ENCODE measurements at places on chromosomes 2 and 18.

DNA sequence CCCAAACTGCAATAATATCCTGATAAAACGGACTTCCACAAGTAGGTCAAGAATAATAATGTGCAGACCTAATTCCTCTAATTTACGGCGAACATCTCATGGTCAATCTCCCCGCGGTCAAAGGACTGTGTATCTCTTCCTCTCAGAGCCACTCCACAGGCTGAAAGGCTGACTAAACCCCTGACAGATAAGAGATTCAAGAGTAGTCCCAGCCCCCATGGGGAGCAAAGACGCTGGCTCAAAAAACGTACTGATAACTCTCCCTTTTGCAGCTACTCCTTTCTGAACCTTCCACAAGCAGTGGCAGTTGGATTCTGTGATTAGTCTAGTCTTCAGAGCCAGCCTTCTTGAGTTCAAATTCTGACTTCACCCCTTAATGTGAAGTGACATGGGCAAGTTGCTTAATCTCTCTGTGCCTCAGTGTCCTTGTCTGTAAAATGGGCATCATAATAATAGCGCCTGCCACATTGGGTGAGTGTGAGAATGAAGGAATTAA is 19.7 kb upstream of the IL18R1 start:
- DNase-seq: no peak

- DNase-seq: no peak
Observed at GRCh38 chr2:50466685-50467084, 565.2 kb downstream of the NRXN1 start.

GRCh38 chr2:145399131-145399530 is 879.2 kb upstream of the ZEB2 start:
- DNase-seq: no peak

- no peak for DNase-seq
Observed at GRCh38 chr2:35873921-35874320, 481.7 kb upstream of the CRIM1 start.

- DNase-seq: no peak
Observed at GRCh38 chr2:119250718-119251290, 27.2 kb downstream of the STEAP3 start.

DNA sequence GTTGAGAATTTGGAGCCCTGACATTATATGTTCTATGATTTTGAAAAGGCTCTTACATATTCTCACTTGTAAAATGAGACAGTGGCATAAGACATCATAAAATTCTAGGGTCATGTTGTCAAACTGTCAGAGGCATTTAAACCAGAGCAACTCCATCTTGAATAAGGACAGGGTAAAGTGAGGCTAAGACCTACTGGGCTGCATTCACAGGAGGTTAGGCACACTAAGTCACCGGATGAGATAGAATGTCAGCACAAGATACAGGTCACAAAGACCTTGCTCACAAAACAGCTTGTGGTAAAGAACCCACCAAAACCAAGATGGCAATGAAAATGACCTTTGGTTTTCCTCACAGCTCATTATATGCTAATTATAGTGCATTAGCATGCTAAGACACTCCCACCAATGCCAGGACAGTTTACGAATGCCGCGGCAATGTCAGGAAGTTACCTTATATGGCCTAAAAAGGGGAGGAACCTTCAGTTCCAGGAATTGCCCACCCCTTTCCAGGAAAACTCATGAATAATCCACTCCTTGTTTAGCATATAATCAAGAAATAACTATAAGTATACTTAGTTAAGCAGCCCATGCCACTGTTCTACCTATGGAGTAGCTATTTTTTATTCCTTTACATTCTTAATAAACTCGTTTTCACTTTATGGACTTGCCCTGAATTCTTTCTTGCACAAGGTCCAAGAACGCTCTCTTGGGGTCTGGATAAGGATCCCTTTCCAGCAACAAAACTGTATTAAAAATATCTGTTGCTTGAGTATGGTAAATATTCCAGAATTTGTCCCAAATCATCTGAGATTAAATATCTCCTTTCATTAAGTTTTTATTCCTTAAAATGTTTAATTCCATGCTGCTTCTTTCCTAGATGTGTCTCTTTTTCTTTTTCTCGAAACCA is 406.4 kb downstream of the METTL4 start:
- DNase-seq: no peak

DNA sequence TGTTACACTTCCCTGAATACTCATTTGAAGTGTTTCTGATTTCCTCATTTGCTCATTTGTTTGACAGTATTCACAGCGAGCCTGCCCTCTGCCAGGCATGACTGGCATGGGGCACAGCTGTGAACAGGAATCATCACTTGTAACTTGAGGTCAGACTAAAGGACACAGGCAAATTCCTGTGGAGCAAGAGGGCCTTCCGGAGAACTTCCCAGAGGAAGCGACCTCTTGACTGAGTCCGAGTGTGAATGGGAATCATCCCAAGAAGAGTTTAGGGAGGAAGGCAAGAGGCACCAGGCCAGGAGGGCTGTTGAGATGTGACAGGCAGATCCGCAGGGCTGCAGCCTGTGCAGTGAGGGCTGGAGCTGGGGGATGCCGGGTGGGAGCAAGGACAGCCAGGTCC is 45.4 kb downstream of the LIMS1 start:
- no peak for DNase-seq

DNA sequence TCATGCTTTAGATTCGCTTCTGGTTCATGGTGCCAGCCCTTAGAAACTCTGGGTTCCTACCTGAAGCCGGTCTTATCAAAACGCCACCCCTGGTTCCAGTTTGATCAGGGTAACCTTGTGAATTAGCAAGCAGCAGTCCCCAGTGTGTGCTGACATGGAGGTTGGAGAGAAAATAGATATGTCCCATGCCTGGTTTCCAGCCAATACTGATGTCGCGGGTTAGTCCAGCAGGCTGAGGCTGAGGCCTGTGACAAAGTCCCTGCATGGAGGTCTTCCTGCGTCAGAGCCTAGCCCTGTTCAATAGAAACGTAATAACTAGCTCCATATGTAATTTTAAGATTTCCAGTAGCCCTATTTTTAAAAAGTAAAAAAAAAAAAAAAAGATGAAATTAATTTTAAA is 28.2 kb downstream of the LPIN1 start:
- no peak for DNase-seq

DNA sequence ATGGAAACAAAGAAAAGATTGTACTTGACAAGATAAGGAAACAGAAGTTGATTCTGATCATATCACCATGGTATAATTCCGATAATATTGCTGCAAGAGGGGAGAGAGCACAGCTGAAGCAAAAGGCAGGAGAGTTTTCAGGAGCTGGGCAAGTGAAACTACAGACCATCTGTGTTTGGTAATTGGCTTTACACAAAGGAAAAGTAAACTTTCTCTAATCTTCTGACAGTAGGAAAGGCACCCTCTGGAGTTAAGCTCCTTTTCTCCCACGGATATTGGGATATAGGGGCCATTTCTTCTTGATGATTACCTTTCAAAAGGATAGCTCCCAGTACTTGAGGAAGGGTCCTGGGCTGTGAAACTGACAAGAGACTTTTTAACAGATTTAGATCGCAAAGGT is 29.9 kb upstream of the REG3A start:
- no peak for DNase-seq

DNA sequence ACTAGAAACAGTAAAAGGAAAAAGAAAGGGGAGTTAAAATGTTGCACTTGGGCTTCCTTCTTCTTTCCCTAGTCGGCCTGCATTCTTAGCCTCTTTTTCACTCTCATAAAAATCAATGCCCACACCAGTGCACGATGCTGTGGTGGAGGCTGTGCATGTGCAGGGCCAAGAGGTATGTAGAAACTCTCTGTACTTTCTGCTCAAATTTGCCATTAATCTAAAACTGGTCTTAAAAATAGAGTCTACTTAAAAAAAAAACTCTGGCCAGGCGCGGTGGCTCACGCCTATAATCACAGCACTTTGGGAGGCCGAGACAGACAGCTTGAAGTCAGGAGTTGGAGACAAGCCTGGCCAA is 11.1 kb downstream of the TRAPPC8 start:
- no peak for DNase-seq

GRCh38 chr2:150178591-150178990 is 308.9 kb downstream of the RND3 start:
- DNase-seq: no peak

DNA sequence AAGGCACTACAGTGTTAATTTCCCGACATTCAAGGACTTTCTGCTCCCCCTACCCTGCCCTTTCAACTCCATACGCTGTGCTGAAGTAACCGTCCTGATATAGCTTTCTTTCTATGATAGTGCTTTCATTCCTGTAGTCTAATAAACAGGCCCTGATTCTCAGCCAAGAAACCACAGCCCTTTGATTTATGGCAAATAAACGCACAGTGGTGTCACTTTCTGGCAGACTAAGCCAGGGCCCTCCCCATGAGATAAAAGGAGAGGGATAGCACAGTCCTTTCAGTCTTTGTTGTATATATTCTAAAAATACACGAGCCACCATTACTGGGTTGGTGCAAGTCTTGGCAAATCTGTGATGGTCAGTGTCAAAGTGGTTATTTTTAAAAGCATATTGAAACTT is 291.2 kb downstream of the ALPK2 start:
- DNase-seq: no peak

- DNase-seq: no peak
Observed at GRCh38 chr18:7727361-7728076, 160.4 kb downstream of the PTPRM start.

GRCh38 chr2:211237586-211238275 is 681.3 kb downstream of the CPS1 start:
- no peak for DNase-seq

DNA sequence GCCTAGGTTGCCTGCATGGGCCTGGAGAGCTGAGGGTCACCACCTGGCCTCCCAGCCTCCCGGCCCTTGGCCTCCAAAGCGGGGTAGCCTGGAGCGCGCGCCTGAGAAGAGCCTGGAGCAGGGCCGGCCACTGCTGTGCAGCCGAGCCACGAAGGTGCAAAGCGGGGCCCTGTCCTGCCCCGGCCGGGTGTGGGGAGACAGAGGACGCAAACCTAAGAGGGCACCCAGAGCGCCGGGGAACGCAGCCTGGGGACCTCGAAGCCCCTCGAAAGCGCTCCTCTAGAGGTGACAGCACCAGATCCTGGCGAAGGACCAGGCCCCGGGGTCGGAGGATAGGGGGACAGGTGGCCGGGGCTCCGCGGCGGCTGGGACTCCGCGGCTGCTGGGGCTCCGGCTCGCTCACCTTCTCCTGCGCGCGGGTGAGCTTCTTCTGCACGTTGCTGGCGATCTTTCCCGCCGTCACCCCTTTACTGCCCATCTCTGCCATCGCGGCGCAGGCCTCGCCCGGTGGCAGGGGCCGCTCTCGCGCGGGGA is 430 bp downstream of the BIN1 start:
- DNase-seq: no peak

- no peak for DNase-seq
Observed at GRCh38 chr2:12109363-12110017, 363.1 kb downstream of the LPIN1 start.

- DNase-seq: no peak
Observed at GRCh38 chr2:190119923-190120590, 57.5 kb upstream of the MSTN start.

GRCh38 chr18:10049747-10050146 is 135.9 kb downstream of the VAPA start:
- no peak for DNase-seq

DNA sequence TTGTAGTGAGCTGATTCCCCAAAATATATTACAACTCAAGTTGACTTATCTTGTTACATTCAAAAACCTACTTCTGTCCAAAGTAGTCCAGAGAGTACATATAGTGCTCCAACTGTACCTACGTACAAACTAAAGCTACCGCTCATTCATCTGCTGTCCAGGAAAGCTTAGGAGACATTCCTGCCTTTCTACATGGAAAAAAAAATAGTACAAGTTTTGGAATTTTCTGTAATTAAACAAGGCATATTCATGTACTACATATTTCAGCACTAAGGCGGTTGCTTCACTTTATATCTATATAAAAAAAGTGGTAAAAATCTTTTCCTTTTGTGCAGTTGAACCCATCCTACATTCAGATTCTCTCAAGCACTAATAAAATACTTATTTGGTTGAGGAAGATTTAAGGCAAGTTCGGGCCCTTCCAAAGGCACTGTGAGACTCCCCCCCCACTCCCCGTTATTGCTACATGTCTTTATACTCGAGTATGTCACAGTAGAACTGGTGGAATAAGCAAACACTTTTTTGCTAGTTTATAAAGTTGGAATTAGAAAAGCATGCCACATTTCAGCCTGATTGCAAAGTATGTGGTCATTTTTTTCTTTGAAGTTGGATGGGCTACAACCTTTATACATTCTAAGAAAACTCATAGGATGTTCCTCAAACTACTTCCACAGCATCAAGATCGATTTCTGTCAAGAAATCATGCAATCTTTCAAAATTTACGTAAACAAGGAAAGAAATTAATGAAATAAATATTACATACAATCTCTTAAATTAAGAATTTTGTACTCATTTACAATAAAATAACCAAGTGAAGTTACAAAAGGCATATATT is 3.7 kb downstream of the ZFP36L2 start:
- no peak for DNase-seq

All from stimulated activated CD8-positive, alpha-beta memory T cell treated with anti-CD3 and anti-CD28 coated beads, Interleukin-2, amount 100 ng/mL, for 1 hour (primary cell).